Stimulated activated CD8-positive, alpha-beta memory T cell treated with anti-CD3 and anti-CD28 coated beads, Interleukin-7, amount 100 ng/mL, for 48 hours (primary cell): ENCODE measurements at places on chromosomes 1 and 21.

GRCh38 chr1:208475449-208475848 is 231.3 kb upstream of the PLXNA2 start:
- no peak for DNase-seq

GRCh38 chr21:43600642-43601402 is 58.5 kb downstream of the HSF2BP start:
- DNase-seq: no peak

- DNase-seq: no peak
Observed at GRCh38 chr1:8351693-8352470, 34.0 kb downstream of the SLC45A1 start.

GRCh38 chr1:226279498-226279897 is 29.5 kb downstream of the LIN9 start:
- DNase-seq: no peak

- DNase-seq: no peak
Observed at GRCh38 chr1:204649721-204650521, 35.6 kb downstream of the LRRN2 start.

DNA sequence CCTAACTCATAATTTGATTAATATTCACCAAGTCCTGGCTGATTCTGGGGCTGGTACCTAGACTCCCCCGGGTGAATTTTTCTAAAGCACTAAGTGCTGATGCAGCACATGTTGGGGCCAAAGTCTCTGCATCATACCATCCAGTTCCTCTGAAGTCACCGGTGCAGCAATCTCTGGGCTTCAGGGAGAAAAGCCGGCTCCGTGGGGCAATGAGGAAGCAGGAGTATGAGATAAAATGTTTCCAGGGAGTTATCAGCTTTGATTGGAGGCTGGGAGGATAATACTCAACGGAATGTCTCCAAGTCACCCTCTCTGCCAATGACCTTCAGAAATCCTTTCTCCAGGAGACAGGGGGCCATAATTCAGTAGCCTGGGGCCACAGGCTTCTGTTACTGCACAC is 1.2 kb downstream of the FCAMR start:
- no peak for DNase-seq

GRCh38 chr1:45423906-45424678 is 66.9 kb downstream of the TESK2 start:
- DNase-seq: no peak

DNA sequence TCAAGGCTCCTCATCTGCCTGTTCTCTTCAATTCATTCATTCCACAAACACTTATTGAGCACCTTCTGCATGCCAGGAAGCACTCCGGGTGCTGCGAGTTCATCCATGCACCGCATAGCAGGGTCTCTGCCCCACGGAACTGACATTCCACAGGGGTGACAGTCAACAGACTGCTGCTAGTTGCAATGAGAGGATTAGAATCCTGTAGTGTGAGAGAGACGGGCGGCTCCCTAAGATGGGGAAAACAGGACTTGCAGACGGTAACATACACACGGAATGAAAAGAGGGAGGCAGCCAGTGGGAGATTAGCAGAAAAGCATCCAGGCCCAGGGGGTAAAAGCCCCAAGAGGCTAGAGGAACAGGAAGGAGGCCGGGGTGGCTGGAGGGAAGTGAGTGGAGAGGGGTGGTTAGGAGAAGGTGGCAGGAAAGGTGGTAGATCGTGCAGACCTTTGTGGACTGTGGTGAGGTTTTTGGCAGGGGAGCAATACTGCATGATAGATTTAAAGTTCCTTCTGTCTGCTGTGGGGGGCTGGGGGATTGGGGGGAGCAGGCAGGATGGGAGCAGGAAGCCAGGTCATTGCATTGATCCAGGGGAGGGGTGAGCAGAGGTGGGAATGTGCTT is 6.6 kb downstream of the TNFRSF8 start:
- no peak for DNase-seq

- DNase-seq: no peak
Observed at GRCh38 chr1:55854911-55855310, 639.7 kb upstream of the USP24 start.

- no peak for DNase-seq
Observed at GRCh38 chr21:33937931-33938339, 22.3 kb upstream of the ATP5PO start.

DNA sequence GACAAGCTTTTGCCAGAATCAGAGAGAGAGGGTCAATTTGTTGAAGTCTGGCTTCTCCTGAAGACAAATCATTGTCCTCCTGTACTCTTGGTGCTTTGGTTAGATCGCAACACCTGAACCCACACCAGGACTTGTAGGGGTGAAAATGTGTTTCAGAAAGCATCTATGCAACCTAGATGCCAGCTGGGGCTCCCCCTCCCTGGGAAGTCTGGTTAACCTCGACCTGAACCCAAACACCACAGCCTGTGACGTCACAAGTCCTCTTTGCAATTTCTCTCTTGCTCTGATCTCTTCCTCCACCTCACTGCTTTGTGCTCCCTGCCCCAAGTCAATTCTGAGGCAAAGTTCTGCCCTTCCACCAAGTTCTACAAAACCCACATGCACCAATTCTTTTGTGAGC is 42.8 kb upstream of the USP24 start:
- peak; percentile 46 for DNase-seq

GRCh38 chr1:190000365-190000872 is 477.2 kb downstream of the BRINP3 start:
- DNase-seq: no peak

GRCh38 chr1:201771466-201771865 is 57.5 kb upstream of the IPO9 start:
- no peak for DNase-seq

DNA sequence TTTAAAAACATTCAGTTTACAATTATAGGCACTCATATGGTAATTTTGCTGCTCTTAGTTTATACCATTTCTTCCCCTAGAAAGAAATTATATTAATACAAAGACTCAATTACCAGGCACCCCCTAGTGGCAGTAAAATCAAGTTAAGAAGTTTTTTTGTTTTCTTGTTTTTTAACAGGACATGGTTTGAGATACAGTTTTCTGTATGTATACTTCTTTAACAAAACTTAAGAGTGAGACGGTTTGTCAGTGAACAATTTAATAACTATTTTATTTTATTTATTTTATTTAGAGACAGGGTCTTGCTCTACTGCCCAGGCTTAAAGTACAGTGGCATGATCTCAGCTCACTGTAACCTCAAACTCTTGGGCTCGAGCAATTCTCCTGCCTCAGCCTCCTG is 224.6 kb downstream of the FAF1 start:
- DNase-seq: no peak

GRCh38 chr1:157978586-157979403 is 14.7 kb upstream of the KIRREL1 start:
- no peak for DNase-seq

- no peak for DNase-seq
Observed at GRCh38 chr1:218991089-218991488, 182.6 kb upstream of the LYPLAL1 start.

- no peak for DNase-seq
Observed at GRCh38 chr1:28295936-28296335, 32.9 kb upstream of the MED18 start.

DNA sequence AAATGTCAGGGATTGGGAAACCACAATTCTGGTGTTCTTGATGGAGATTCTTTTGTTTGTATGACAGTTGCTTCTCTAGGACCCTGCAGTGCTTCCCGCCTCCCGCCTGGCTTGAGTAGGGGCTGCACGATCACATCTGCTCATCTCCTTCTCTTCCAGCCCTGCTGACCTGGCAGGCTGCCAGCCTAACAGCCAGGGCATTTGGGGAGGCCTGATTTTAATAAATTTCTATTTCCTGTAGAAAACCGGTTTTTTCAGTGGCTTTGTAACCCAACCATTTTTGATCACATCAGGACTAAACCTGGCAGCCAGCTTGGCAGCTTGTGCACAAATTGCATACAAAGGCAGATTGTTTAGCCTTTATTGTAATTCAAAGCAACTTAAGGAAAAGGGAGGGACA is 78.9 kb downstream of the UBE2U start:
- DNase-seq: no peak

DNA sequence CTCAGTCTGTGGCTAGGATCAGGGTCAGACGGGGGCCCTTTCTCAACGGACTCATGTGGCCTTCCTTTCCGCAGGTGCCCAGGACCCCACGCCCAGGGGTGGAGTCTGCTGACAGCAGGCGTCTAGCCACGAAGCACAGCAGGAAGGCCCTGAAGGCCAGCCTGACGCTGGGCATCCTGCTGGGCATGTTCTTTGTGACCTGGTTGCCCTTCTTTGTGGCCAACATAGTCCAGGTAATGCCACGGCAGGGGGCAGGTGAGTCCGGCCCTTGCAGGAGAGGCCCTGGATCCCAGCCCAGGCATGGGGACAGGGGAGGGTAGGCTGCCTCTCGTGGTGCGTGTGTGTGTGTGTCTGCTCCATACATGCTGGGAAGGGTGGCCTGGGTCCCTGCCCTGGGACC is 13.8 kb downstream of the HTR6 start:
- DNase-seq: no peak

DNA sequence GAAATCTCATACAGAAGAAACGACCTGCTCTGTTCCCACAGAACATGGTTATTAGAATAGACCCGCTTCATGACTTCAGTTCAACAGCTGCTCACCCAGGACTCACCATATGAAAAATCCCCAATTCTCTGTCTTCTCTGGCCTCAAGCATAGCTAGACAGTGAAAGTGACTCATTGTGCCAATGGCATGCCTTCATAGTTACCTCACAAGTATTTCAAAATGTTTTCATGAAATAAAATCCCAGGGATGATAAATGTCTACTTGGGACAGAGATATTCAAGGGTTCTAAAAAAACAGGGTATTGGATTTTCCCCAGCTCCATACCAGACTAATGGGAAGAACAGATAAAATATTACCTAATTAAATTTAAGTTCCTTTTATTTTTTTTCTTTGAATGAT is 82.3 kb downstream of the NOTCH2 start:
- no peak for DNase-seq

DNA sequence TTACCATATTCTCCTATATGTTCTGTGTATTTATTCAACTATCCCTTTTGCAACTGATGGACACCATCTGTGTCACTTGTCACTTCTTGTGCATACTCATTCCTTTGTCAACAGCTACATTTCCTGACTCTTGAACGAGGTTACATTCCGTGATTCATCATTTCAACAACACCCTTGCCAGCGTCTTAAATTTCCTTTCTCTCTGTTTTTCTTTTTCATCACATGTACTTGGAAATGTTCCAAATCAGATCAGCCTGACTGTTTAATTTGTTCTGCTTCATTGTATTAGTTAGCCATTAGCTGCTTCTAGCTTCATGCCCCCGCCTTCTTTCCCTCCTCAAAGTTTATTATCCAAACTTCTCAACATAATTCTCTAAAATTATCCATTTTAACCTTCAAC is 173.0 kb downstream of the ADGRL4 start:
- DNase-seq: no peak

DNA sequence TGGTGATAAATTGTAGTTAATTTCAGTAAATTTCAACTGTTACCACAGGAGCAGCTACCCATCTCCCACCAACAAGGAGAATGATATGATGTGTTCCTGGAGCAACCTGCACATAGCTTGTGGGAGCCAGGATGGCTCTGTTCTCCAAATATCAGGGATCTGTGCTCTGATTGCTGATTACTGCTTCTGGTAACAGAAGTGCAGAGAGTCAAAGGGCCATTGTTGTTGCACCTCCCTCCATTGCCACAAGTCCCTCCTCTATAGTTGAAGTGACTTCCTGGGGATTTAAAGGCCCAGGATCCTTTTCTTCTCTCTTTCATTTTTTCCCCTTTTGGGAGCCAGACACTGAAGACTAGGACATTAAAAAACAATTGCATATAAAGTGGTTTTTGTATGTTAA is 51.6 kb upstream of the HPDL start:
- DNase-seq: no peak

GRCh38 chr1:207414606-207415108 is 39.5 kb upstream of the CR2 start:
- peak; percentile 19 for DNase-seq

GRCh38 chr1:192284927-192285326 is 31.9 kb upstream of the RGS21 start:
- DNase-seq: no peak

DNA sequence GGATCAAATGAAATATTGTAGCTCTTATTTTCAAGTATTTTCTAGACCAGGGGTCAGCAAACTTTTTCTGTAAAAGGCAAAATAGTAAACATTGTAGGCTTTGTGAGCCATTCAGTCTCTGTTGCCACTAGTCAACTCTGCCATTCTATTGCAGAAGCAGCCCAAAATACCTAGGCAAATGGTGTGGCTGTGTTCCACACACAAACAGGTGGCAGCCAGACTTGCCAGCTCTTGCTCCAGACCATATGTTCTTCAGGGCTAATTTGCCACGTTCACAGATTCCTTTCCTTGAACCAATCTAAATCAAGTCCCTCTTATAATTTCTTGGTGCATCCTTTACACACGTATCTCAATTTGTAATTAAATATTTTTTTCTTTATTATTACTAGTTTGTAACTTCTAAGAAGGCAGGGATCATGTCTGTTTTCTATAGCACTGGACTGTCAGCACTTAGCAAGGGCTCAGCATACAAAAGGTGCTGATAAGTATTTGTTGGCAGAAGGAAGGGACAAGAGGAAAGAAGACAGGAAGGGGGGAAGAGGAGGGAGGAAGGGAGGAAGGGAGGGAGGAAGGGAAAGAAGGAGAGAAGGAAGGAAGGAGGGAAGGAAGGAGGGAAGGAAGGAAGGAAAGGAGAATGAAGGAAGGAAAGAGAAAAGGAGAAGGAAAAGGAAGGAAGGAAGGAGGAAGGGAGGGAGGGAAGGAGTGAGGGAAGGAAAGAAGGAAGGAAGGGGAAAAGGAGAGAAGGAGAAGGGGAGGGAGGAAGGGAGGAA is 106.5 kb upstream of the EDEM3 start:
- DNase-seq: no peak

DNA sequence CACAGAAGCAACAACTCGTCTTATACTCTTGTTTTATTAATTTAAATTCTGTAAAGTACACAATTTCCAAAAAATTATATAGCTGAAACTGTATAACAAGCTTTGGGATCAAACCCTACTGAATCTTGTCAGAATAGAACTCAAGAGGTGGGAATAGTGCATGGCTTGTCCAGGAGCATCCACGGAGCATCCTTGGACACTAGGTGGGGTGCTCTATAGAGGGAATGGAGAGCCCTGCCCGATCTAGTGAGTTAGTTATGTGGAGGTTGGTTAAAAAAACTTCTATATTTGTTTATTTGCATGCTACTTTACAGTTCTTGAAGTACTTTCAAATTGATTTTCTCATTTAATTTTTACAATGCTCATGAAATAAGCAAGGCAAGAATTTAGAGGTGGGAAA is 28.3 kb downstream of the ROR1 start:
- DNase-seq: no peak

GRCh38 chr1:41915786-41916571 is 2.7 kb downstream of the HIVEP3 start:
- DNase-seq: no peak

DNA sequence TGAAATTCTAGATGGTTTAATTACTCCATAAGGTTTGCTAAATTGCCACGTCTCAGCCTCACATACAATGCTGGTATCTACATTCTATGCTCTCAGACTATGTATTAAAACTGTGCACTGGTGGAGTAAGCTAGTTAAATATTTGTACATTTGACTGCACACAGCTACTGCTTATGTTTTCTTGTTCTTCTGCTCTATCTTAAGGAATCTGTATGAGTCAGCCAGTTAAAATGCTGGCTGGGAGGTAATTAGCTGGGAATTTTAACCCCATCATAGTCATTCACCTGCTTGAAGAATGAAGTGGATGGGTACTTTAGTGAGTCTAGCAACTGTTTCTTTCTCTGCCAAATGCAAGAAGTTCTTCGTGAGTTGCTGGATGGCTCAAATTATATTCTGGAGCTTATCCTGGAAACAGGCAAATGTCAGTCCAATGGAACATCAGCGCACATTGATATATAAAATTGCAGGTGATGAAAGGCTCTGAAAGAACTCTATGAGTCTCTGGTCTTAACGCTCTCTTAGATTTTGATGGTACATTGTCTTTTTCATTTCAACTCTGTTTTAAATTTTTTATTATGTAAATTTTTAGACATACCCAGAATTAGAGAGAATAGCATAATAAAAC is 83.4 kb downstream of the BACH1 start:
- DNase-seq: no peak
